ENCODE measurements at places on chromosomes 6 and 20. TPM values are rescaled to one million over a fixed set of nuclear protein-coding genes. Genes with fewer than 3 reads are reported as not detected.

The RSPO3 gene
- polyA plus RNA-seq = 0.20 TPM

The RUNX2 gene
- polyA plus RNA-seq = not detected

The FAM135A gene
- polyA plus RNA-seq = 24.0 TPM

The ADAM33 gene
- polyA plus RNA-seq = not detected

The GSTA5 gene
- polyA plus RNA-seq = not detected

The PRSS16 gene
- not detected for polyA plus RNA-seq

The FRK gene
- not detected for polyA plus RNA-seq

The TRIM31 gene
- polyA plus RNA-seq = not detected

The AVP gene
- not detected for polyA plus RNA-seq

All from neural cell (in vitro differentiated cells).